ENCODE measurements at places on chromosomes 6 and 20.

GRCh38 chr6:170224694-170225660, 65.9 kb downstream of the DLL1 start:
- DNase-seq: no peak

GRCh38 chr20:21517566-21518277, 3.9 kb upstream of the NKX2-2 start:
- DNase-seq: no peak

DNA sequence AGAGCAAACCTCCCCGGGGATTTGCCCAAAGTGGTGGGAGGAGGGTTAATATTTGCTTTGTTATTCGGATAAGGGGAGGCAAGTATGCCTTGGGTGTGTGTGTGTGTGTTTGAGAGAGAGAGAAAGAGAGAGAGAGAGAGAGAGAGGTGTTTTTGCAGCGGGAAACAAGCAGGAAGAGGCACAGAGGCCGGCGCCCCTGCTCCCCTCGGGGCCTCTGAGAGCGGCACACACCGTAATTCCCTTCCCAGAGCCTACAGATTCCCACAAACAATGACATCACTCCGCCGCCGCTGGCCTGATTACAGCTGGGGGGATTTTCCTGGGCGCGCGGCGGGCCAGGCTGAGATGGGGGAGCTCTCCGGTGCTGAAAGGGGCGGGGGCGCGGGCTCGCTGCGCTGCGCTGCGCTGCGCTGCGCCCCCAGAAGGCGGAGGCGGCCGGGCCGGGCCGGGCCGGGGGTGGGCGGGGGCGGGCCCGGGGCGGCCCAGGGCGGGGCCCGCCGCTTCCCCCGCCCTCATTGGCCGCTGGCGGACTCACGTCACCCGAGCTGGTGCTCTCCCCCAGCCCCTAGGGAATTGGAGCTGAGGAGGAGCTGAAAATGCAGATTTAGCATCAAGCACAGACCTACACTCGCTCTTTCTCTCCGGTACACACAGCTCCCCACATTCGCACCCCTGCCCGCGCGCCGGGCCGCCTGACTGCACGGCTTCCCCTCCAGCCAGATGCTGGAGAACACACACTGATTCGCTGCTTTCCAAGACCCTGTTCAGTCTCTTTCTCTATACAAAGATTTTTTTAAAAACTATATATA, at the start of gene PCSK2:
TSS of gene PCSK2 (plus strand) at position 631 of the 809 bp plus-strand sequence. CDS start 266 bp downstream, outside the sequence.
- DNase-seq: peak; percentile 24

DNA sequence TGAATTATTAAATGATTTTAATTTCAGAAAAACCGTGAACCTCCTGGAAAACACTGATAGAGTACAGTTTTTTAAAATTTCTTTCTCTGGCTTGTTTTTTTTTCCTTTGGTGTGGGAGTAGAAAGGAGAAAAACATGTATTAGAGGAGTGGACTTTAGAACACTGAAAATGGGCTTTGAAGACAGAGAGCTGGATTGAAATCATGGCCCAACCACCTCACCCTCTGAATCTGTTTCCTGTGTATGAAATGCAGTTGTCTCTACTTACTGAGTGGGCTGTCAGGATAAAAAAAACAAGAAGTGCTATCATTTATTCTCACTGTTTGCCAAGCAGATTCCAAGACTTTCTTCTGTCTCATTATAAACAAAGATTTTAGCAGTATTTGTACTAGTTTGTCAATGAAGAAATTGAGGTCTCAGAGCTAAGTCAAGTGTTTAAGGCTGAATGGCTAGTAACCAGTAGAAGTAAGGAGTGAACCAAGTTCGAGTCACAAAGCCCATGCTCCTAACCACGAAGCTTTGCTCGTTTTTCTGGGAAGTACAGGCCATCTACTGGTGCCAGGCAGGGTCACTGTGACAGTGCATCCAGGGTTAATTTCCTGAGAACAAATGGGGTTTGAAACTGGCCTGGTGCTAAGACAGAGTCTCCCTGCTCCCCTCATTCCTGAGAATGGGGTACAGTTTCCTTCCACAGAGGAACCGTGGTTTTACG, 256.4 kb downstream of the TMEM242 start:
- no peak for DNase-seq

GRCh38 chr6:81031416-81031815, 721.1 kb downstream of the TENT5A start:
- no peak for DNase-seq

GRCh38 chr6:107598091-107598490, 108.2 kb downstream of the SOBP start:
- no peak for DNase-seq

GRCh38 chr6:139262519-139263300, 29.1 kb downstream of the TXLNB start:
- DNase-seq: no peak

GRCh38 chr6:1037430-1038202, 274.3 kb upstream of the FOXQ1 start:
- no peak for DNase-seq

- DNase-seq: no peak
Measured at GRCh38 chr6:34360556-34360955, 31.9 kb downstream of the NUDT3 start.

DNA sequence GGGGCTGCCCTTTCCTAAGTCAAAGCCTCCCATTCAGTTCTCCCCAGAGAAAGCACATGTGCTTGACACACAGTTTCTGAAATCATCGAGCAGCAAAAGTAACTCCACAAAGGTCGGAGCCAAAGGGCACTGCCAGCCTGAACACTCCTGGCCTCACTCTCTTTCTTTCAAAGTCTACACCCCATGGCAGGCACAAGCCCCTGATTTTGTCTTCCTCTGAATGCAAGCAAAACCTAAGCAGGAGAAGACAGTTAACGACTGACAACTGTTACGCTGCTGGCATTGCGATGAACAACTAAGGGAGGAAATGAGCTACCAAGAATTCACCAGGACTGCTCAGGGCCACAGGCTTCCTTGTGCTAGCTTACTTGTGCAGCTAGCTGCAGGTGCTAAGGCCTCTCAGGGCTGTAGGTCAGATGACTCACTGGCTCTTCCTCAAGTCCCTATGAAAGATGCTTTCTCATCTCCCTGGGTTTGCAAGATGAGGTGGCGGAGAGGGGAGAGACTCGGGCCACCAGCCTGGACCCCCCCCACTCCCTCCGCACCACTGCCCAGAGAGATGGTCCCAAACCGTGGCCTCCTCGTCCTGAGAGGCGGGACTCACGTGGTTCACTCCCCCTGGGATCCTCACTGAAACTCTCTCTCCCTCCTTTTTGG, 208.2 kb downstream of the DLL1 start:
- no peak for DNase-seq

DNA sequence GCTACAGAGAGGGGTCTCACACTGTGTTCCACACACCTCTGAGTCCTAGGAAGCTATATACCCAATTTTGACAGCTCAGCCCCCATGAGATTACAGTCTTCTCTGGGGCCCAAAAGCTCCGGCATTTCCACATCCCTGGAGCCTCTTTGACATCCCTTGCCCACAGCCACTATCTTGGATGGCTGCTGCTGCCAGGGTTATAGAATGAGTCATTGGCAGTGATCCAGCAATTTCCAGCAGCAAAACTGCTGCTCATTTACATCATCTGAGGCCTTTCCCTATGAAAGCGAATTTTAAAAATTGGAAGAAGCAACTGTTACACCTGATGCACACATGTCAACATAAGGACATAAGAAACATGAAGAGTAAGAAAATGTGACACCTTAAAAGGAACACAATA, 590.7 kb downstream of the MEI4 start:
- peak; percentile 62 for DNase-seq

GRCh38 chr6:1297746-1298145, 14.2 kb upstream of the FOXQ1 start:
- no peak for DNase-seq

- DNase-seq: no peak
Measured at GRCh38 chr20:10877342-10877741, 203.5 kb upstream of the JAG1 start.

DNA sequence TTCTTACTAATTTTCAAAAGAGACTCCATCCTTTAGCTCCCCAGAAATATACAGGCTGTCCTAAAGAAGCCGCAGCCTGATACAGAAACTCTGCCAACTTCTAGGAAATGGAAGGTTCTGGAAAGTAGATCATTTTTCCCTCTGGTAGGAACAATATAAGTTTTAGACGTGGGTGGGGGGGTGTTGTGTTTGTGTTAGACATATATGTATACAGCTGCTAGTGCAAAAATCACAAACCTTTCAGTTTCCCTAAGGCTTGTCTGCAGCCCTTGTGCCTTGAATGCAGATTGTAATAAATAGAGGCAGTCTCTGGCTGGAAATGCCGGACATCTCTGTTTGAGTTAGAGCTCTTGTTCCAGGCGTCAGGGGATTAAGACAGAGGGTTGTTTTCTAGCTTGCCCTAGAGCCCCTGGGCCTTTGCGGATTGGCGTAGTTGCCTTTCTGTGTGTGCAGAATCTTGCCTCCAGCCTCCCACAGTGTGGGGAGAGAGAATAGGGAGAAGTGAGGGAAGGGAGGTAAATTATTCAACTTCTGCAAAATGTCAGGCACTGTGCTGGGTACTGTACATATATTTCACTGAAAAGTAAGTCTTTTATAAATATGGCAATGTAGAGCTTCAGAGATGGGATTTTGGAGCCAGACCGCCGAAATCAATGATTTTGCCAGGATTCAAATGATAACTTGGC, 269.7 kb downstream of the PRL start:
- DNase-seq: no peak

- no peak for DNase-seq
Measured at GRCh38 chr6:154450498-154450897, 60.0 kb downstream of the CNKSR3 start.

DNA sequence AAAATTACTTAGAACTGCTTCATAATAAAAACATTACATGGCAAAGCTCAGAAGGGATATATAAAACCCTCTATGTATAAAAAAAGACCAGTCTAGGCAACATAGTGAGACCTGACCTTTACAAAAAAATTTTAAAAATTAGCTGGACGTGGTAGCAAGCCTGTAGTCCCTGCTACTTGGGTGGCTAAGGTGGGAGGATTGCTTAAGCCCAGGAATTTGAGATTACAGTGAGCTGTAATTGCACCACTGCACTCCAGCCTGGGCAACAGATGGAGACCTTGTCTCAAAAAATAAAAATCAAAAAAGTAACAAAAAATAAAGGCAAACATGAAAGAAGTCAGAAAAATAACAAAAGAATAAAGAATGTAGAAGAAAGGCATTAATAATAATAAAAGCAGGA, 21.5 kb upstream of the TPD52L1 start:
- DNase-seq: no peak

GRCh38 chr6:7138046-7138531, 30.3 kb downstream of the RREB1 start:
- DNase-seq: no peak

GRCh38 chr6:106648651-106649308, 19.4 kb downstream of the QRSL1 start:
- DNase-seq: no peak

- DNase-seq: no peak
Measured at GRCh38 chr20:59771506-59772372, 161.7 kb downstream of the SYCP2 start.

DNA sequence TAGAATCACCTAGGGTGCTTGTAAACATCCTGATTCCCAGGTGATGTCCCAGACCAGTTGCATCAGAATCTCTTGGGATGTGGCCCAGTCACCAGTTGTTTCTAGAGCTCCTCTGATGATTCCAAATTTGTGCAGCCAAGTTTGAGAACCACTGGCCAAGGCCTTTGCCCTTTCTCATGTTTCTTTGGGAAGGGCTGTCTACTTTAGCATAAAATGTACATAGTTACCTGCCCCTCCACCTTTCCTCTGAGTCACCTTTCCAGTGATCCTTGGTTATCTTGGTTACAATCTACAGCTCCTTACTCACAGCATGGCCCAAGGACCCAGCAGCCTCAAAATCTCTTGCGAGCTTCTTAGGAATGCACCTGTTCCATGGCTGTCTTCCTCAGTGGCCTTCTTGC, 266.4 kb upstream of the PRND start:
- no peak for DNase-seq

GRCh38 chr6:165575158-165575549, 87.9 kb downstream of the PDE10A start:
- DNase-seq: no peak

DNA sequence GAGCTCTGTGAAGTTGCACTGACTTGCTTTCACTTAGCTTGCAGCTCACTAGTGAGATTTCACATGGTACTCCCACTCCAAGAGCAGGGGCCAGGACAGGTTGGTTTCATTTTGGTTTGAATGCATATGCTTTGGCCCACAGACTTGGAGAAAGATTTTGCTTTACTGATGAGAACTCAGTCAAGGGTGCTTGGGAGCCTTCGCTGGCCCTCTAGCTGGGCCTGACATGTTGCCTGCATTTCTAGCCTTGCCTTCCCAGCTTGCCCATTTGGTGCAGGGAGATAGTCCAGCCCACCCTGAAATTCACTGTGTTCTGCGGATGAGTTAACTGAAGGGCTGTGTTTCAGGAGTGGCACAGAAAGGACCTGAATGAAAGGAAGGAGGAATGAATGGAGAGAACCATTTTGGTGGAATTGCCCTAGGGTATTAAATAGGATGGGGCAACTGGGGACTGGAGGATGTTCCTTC, 1.9 kb downstream of the SGK1 start:
- no peak for DNase-seq

GRCh38 chr20:44095831-44096230, 91.2 kb downstream of the JPH2 start:
- no peak for DNase-seq

- DNase-seq: no peak
Measured at GRCh38 chr6:99143108-99143861, 195.5 kb upstream of the FBXL4 start.

- peak; percentile 93 for DNase-seq
Measured at GRCh38 chr6:56101141-56101553, 146.2 kb downstream of the COL21A1 start.

GRCh38 chr20:53941680-53942471, 128.5 kb downstream of the BCAS1 start:
- no peak for DNase-seq

- DNase-seq: no peak
Measured at GRCh38 chr20:34150306-34151000, 38.4 kb upstream of the EIF2S2 start.

DNA sequence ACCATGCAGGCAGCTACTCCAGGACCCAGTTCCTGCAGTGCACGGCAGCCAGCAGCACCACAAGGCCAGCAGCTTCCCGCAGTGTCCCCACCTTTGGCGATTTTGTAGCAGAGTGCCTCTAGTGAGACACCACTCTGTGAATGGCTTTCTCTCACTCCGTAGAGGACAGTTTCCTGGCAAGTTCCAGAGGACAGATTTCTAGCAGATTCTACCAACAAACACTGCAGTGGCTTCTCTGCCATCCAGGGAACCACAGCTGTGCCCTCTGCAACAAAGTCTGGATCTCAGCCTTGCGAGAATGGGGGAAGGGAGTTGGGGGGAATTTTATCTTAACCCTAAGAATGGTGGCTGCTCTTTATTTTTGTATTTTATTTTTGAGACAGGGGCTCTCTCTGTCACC, 28.7 kb downstream of the SNHG17 start:
- DNase-seq: no peak

DNA sequence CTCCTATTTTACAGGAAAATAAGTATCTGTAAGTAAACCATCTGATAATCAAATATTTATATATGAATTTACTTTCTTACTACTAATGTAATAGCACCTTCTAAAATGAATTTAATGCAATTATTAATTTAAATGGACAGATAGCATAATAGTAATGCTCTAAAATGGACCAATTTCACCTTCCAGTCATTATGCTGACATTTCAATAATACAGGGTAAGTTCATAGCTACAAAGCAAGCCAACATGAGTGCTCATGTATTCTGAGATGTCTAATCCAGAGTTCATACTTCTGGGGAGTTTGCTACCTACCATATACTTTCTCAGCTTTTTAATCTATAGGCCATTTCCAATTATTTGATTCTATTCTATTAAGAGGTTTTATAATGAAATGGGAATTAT, 11.6 kb downstream of the ENPP5 start:
- no peak for DNase-seq

GRCh38 chr6:82867946-82868345, 197.7 kb downstream of the UBE3D start:
- no peak for DNase-seq

Data from brain microvascular endothelial cell (primary cell).